ENCODE measurements at places on chromosomes 6 and 20. TPM values are rescaled to one million over a fixed set of nuclear protein-coding genes. Genes with fewer than 3 reads are reported as not detected.

GRCh38 chr6:106107043-106107613 lies 21.0 kb downstream of the PRDM1 start:
- H3K36me3 ChIP-seq = no peaks in the 10 kb centered on the region
- H3K4me3 ChIP-seq = no peak overlapping the region
- no peak for DNase-seq
- H3K27me3 ChIP-seq = peaks cover 2% of the 10 kb centered on the region
- no peak overlapping the region for H3K27ac ChIP-seq

DNA sequence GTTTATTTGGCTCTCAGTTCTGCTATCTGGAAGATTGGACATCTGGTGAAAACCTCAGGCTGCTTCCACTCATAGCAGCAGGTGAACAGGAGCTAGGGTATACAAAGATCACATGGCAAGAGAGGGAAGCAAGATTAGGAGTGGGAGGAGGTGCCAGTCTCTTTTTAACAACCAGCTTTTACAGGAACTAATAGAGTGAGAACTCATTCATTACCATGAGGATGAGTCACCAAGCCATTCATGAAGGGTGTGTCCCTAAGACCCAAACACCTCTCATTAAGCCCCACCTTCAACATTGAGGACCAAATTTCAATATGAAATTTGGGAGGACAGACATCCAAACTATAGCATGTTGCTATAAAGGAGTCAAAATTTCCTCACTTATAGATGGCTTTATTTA lies 85.4 kb upstream of the HCRTR2 start:
- no peak overlapping the region for H3K4me3 ChIP-seq
- H3K36me3 ChIP-seq = no peaks in the 10 kb centered on the region
- H3K4me1 ChIP-seq = no peaks in the 10 kb centered on the region

- no peaks in the 10 kb centered on the region for H3K36me3 ChIP-seq
- H3K27ac ChIP-seq = no peak overlapping the region
- no peak overlapping the region for H3K4me3 ChIP-seq
- H3K27me3 ChIP-seq = peaks cover 8% of the 10 kb centered on the region
- DNase-seq = no peak
Measured at GRCh38 chr6:166104872-166105271, 62.8 kb downstream of the TBXT start.

DNA sequence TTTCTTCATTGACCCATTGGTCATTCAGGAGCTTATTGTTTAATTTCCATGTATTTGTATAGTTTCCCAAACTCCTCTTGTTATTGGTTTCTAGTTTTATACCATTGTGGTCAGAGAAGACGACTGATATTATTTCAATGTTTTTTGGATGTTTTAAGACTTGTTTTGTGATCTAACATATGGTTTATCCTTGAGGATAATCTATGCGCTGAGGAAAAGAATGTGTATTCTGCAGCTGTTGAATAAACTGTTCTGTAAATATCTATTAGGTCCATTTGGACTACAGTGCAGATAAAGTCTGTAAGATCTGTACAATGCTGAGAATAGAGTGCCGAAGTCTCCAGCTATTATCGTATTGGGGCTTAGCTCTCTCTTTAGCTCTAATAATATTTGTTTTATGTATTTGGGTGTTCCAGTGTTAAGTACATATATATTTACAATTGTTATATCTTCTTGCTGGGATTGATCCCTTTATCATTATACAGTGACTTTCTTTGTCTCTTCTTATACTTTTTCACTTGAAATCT lies 223.3 kb upstream of the ZNF217 start:
- no peak overlapping the region for H3K4me3 ChIP-seq
- H3K27me3 ChIP-seq = no peaks in the 10 kb centered on the region
- no peak for DNase-seq
- no peak overlapping the region for H3K27ac ChIP-seq
- H3K4me1 ChIP-seq = no peaks in the 10 kb centered on the region

DNA sequence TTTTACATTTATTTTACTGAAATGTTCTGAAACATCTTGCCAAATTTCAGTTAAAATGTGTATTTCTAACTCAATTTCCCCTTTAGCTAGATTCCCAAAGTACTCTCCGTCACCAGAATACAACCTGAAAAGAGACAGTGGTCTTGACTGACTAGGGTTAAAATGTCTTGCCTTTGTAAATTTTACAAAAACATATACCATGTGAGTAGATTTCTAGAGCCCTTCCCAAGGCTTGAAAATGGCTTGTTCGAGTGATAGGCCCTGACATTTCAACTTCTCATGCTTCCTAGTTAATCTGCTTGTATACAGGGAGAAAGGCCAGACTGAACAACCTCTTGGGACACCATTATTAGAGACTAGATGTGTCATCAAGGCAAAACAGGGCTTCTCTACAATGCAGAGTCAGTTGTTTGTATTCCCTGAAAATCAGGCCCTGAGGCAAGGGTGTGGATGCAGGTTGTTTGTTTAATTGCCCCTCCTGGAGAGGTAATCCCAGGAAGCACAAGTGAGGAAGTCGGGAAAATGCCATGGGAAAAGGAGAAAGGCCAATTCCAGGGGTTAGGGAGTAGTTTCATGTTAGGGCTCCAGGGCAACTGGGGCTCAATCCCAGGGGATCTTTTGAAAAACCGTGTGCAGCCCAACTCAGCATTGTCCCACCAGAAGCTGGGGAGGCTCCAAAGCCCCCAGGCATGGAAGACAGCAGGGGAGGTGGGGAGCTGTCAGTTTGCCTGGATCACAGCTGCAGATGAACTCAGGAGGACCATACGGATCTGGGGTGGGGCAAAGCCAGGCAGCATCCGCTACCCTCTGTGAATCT lies 11.6 kb upstream of the TFB1M start:
- H3K36me3 ChIP-seq = no peaks in the 10 kb centered on the region
- H3K27ac ChIP-seq = no peak overlapping the region
- H3K4me1 ChIP-seq = no peaks in the 10 kb centered on the region

DNA sequence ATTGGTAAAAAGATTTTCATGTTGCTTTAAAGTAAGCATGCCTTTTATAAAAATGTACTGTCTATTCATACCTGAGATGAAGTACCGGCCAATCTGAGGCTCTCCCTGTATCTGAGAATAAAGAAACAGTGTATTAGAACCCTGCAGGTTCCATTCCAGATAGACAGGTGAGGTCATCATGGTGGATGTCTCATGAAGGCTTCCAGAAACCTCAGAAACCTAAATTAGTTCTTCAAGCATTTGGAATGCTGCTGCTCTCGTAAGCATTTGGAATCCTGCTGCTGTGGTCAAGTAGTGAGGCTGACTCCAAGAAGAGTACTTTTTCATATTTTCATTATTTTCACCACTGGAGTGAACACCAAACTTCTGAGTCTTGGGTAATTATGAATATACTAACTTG lies 642.3 kb downstream of the MAFB start:
- no peaks in the 10 kb centered on the region for H3K36me3 ChIP-seq
- H3K4me3 ChIP-seq = no peak overlapping the region
- no peaks in the 10 kb centered on the region for H3K4me1 ChIP-seq
- no peak overlapping the region for H3K27ac ChIP-seq
- no peak for DNase-seq

Gene CGAS
- 5.2 TPM for total RNA-seq

DNA sequence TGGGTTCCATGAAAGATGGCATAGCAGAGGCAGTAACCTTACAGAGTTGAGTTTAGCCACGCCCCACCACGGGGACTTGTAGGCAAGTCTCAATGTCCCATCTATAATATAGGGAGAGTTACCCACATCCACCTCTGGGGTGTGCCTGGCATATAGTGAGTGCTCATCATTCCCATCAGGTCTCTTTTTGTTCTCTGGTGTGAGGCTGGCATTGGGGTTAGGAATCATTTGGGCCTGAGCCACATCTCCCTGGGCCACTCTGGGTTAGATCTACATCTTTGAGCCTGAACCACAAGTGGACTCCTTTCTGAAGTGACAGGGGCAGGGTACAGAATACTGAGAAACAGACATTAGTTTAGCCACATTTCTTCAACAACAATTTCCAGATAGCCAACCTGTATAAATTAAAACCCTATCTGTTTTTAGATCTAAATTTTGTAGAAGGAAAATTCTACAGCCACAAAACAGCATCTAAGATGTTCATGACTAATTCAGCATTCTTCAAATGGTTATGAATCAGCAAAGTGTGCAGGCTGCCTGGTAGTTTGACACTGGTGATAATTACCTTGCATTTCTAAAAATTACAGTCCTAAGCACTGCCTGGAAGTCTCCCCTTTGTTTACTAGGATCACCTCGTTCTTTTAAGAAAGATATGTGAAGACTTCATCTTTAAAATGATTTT lies 20.1 kb downstream of the RNF24 start:
- no peaks in the 10 kb centered on the region for H3K27me3 ChIP-seq
- H3K4me1 ChIP-seq = no peaks in the 10 kb centered on the region
- H3K27ac ChIP-seq = no peak overlapping the region
- no peaks in the 10 kb centered on the region for H3K36me3 ChIP-seq
- no peak overlapping the region for H3K4me3 ChIP-seq

GRCh38 chr20:33262658-33263065 lies 20.4 kb upstream of the BPIFB1 start:
- H3K27ac ChIP-seq = no peak overlapping the region
- H3K4me3 ChIP-seq = no peak overlapping the region
- H3K4me1 ChIP-seq = no peaks in the 10 kb centered on the region

Gene KIAA1755
- 8.7 TPM for total RNA-seq

Gene CCN6
- total RNA-seq = 0.09 TPM

DNA sequence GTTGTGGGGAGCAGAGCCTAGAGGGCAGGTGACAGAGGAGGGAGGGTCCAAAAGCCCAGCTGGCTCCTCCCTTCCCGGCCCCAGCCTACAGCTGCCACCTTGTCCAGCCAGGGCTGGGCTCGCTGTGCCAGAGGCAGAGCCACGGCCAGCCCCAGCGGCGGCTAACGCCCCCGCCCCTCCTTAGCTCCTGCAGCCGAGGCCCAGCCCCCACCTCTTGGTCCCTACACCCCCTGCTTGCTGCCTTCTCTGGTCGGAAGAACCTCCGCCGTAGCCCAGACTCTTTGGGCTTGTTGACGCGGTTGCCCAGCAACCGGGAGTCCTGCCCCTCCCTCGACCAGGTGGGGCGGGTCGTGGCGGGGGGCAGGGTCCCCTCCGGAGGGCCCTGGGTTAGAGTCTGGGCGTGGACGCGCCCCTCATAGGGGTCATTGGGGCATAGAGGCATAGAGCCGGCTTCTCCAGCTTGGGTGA lies 521 bp upstream of the LKAAEAR1 start:
- peaks cover 26% of the 10 kb centered on the region for H3K4me1 ChIP-seq
- H3K36me3 ChIP-seq = no peaks in the 10 kb centered on the region
- no peak for DNase-seq
- no peak overlapping the region for H3K27ac ChIP-seq
- peaks cover 59% of the 10 kb centered on the region for H3K27me3 ChIP-seq

DNA sequence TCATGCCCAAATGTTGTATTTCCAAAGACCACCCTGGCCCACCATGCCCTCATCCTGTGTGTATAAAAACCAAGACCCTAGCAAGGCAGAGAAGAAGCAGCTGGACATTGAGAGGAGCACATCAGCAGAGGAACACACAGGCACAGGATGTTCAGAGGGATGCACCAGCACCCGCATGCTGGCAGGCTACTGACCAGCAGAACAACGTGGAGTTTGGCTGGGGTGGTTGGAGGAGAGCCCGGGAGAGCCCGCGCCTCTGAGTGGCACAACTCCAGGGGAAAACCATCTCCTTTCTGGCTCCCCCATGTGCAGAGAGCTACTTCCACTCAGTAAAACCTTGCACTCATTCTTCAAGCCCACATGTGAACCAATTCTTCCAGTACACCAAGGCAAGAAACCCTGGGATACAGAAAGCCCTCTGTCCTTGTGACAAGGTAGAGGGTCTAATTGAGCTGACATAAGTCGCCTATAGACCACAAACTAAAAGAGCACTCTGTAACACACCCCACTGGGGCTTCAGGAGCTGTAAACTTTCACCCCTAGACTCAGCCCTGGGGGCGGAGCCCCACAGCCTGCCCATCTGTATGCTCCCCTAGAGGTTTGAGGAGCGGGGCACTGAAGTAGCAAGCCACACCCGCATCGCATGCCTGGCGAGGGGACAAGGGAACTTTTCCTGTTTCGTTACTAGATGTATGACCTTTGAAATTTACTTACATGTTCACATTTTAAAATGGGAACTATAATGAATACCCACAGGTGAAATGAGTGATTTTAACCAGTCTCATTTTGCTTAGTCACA lies 831.5 kb upstream of the CITED2 start:
- no peak for DNase-seq
- no peaks in the 10 kb centered on the region for H3K36me3 ChIP-seq
- no peaks in the 10 kb centered on the region for H3K4me1 ChIP-seq
- no peak overlapping the region for H3K4me3 ChIP-seq

GRCh38 chr6:13180538-13180937 lies 147.8 kb downstream of the TBC1D7 start:
- H3K36me3 ChIP-seq = no peaks in the 10 kb centered on the region
- no peaks in the 10 kb centered on the region for H3K27me3 ChIP-seq
- no peak overlapping the region for H3K4me3 ChIP-seq
- DNase-seq = peak; percentile 10

Gene ABHD16B
- total RNA-seq = not detected

- no peak overlapping the region for H3K4me3 ChIP-seq
- H3K27me3 ChIP-seq = no peaks in the 10 kb centered on the region
- no peaks in the 10 kb centered on the region for H3K36me3 ChIP-seq
- no peak overlapping the region for H3K27ac ChIP-seq
Measured at GRCh38 chr6:152089992-152090391, 282.5 kb downstream of the ESR1 start.

GRCh38 chr6:134373282-134373922 lies 55.5 kb upstream of the SGK1 start:
- peak; percentile 76 for DNase-seq
- H3K27me3 ChIP-seq = no peaks in the 10 kb centered on the region
- H3K4me1 ChIP-seq = no peaks in the 10 kb centered on the region
- H3K27ac ChIP-seq = peak overlapping the region; percentile 42
- H3K36me3 ChIP-seq = no peaks in the 10 kb centered on the region

DNA sequence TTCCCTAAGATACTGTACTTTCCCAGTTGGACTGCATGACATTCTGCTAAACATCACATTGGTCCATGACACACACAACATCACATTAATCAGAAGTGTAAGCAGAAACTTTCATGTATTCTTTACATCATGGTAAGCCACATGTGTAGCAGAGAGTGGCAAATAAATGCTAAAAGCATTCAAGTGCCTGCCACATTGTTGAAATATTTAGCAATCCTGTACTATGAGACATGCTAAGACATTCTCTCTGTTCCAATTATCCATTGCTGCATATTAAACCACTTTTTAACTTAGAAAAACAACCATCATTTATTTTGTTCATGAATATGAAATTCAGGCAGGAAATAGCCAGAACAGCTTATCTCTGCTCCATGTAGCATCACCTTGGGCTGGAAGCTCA lies 207.7 kb upstream of the GJE1 start:
- DNase-seq = no peak
- H3K27me3 ChIP-seq = no peaks in the 10 kb centered on the region
- H3K4me3 ChIP-seq = no peak overlapping the region
- no peaks in the 10 kb centered on the region for H3K36me3 ChIP-seq

DNA sequence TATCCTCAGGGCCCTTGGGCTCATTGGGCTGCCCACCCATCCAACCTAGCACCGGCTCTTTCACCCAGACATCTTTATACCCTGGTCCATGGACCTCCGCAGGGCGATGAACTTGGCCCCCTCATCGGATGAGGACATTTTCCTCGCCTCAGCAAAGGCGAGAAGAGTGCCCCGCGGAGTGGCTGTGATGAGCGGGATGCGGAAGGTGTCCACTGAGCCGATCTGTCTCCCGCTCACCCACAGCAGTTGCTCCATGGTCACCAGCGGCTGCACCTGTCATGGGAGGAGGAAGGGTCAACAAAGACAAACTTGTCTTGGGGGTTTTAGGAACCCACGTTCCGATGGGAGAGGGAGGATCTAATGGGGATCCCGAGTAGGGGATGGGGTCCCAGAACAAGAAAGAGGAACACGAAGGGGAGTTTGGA lies 690 bp downstream of the NEU1 start:
- H3K27me3 ChIP-seq = no peaks in the 10 kb centered on the region
- H3K27ac ChIP-seq = peak overlapping the region; percentile 89
- no peak for DNase-seq
- peaks cover 31% of the 10 kb centered on the region for H3K36me3 ChIP-seq
- peak overlapping the region; percentile 89 for H3K4me3 ChIP-seq

Gene SIRPD
- total RNA-seq = not detected
